ENCODE measurements at places on chromosomes 5 and 9.

GRCh38 chr5:38529955-38530646 lies 26.3 kb downstream of the LIFR start:
- DNase-seq, result no peak

DNA sequence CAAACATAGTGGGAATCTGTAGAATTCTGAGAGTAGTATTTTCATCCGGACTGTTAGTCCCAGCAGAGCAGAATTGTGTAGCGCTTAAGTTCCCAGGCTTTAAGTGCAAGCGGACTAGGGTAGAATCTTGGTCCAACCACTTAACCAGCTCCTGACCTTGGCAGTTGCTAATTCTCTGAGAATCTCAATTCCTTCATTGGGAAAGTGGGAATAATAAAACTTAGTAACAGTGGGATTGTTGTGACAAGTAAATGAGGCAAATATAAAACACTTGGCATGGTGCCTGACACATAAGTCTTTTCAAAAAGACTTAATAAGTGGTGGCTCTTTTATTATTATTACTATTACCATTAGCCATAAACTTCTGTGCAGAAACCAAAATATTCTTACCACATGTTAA lies 8.4 kb upstream of the SLC1A3 start:
- DNase-seq, result no peak

- peak; percentile 17 for DNase-seq
Observed at GRCh38 chr5:129511291-129511690, 51.2 kb downstream of the ADAMTS19 start.

- DNase-seq, result peak; percentile 24
Observed at GRCh38 chr9:121837113-121837961, 185.9 kb downstream of the DAB2IP start.

GRCh38 chr5:61766141-61766540 lies 434.1 kb downstream of the ZSWIM6 start:
- no peak for DNase-seq

GRCh38 chr9:108620767-108621166 lies 235.0 kb downstream of the ACTL7B start:
- DNase-seq, result peak; percentile 25

- peak; percentile 26 for DNase-seq
Observed at GRCh38 chr5:107997338-107997980, 326.7 kb upstream of the EFNA5 start.

- no peak for DNase-seq
Observed at GRCh38 chr5:154238776-154239481, 48.4 kb downstream of the GALNT10 start.

DNA sequence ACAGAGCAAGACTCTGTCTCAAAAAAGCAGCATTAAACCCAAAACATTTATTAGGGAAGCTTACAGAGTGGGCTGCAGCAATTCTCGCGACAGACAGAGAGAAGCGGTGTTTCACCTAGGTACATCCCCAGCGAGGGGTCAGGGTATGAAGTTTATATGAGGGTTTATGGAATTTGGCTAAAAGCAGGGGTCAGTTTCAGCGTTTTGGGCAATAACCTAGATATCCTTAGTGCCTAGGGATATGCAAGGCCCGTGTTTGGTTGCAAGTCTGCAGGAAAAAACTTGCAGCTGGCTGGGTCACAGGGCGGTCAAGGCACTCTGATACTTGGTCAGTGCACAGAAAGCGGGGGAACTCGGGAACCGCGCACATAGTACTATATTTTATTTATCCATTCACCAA lies 649 bp upstream of the GLE1 start:
- peak; percentile 25 for DNase-seq

- no peak for DNase-seq
Observed at GRCh38 chr9:33950371-33950770, 98.3 kb downstream of the UBAP2 start.

- DNase-seq, result no peak
Observed at GRCh38 chr5:76074487-76075065, 8.6 kb upstream of the SV2C start.

GRCh38 chr9:3040761-3041160 lies 196.9 kb upstream of the PUM3 start:
- no peak for DNase-seq

GRCh38 chr9:84277646-84278045 lies 62.9 kb downstream of the SLC28A3 start:
- DNase-seq, result peak; percentile 28

GRCh38 chr5:37668524-37669047 lies 171.3 kb downstream of the GDNF start:
- DNase-seq, result peak; percentile 98

- no peak for DNase-seq
Observed at GRCh38 chr5:28077291-28078240, 1039.2 kb upstream of the CDH9 start.

- DNase-seq, result peak; percentile 23
Observed at GRCh38 chr5:132655821-132656773, 1.9 kb upstream of the IL13 start.

DNA sequence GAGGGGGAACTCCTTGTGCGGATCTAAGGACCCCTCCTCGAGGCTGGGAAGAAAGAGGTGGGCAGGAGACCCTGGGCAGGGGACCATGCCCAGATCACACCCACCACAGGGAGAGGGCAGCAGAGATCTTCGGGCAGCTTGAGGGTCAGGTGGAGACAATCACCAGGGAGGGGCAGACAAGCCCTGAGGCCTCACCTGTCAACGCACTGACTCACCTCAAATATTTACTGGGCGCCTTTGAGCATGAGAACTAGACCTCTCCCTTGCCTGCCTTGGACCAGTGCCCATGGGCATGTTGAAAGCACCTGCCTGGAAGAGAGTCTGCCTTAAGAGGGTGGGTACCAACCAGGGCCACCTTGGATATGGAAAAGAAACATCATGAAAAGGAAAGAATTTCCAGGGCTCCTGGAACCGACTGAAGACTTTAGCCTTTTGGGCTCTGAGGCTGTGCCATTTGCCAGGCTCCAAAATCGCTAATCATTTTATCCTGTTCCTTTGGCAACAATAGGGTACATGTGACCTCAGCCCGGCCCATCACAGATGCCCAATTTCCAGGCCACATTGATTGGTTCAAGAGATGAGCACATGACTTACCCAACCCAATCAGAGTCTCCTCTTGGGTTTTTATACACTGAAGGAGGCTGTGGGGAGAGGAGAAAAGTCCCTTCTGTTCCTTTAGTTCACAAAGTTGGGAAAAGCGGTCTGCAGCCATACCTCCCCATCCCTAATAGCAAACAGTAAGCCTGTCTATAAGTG lies 10.4 kb upstream of the SPINK4 start:
- DNase-seq, result no peak

DNA sequence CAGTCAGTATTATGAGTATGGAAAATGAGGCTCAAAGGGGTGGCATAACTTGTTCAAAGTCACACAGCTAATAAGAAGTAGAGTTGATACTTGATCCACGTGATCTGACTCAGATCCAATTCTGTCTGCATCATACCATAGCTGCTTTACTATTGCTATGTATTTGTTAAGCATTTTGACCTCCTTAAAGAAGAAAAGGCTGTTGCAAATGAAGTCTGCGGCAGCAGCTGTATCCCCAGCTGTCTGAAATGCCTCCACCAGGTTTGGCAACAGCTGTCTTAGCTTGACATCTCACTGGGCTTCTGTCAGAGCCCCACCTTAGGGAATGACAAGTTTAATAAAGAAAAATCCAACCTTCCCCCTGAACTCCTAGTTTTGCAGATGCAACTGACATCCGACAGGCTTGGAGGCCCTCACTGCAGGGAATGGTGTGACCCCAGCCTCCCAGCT lies 75.6 kb upstream of the SLC44A1 start:
- peak; percentile 33 for DNase-seq

DNA sequence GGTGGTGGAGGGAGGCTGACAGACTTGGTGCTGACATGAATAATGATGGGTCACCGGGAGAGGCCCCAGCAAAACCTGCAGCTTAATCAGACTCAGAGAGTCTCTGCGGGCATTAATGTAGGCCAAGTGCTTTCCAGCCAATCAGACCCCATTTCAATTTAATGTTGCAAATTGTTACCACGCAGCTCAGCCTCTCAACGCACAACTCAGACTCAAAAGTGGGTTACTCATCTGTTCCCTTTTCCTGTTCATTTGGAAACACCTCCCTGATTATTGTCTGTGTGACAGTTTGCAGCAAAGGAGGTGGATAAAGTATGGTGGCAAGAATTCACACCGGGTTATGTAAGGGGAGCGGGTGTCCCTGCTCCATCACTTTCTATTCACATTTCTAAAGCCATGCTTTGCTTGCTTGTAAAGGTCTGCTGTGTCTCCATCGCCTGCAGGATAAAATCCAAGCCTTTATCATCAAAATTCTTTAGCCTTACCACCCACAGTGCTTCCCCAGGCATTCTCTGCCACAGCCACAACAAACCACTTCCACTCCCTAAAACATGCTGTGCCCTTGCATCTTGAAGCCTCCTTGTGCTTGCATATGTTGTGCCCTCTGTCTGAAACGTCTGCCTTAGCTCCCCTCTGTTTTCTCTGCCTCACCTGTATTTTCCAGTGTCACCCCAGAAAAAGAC lies 156.5 kb downstream of the ASTN2 start:
- no peak for DNase-seq

DNA sequence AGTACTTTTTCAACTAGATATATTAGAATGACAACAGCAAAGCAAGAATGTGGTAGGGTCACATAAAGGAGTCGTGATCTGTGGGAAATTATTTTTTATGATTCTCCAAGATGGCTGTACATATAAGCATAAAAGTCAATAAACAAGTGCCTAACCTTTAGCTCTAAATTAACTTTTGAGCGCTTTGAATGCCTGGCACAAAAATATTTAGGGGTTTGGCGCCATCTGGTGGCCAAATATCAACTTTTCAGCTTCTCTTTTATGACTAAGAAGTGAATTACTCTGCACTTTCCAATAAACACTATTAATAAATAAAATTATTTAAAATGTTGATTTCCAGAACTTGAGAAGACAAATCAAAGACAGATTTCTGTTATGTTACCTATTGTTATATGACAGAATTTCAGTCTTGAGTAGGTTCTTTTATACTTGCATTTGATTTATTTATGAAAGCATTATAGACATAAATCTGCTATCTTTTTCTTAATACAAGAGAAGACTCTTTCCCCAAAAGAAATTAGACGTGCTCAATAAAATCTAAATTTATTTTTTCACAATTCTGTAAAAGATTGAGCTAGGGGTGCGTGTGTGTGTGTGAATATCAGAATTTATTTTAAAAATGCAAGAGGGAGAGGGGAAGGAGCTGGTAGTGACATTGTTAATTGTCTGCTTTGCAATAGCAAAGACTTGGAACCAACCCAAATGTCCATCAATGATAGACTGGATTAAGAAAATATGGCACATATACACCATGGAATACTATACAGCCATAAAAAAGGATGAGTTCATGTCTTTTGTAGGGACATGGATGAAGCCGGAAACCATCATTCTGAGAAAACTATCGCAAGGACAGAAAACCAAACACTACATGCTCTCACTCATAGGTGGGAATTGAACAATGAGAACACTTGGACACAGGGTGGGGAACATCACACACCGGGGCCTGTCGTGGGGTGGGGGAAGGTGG lies 36.7 kb upstream of the ARRDC3 start:
- peak; percentile 67 for DNase-seq

- no peak for DNase-seq
Observed at GRCh38 chr9:106657926-106658325, 205.0 kb upstream of the ZNF462 start.

- DNase-seq, result no peak
Observed at GRCh38 chr5:142800776-142801494, 30.8 kb downstream of the ARHGAP26 start.

DNA sequence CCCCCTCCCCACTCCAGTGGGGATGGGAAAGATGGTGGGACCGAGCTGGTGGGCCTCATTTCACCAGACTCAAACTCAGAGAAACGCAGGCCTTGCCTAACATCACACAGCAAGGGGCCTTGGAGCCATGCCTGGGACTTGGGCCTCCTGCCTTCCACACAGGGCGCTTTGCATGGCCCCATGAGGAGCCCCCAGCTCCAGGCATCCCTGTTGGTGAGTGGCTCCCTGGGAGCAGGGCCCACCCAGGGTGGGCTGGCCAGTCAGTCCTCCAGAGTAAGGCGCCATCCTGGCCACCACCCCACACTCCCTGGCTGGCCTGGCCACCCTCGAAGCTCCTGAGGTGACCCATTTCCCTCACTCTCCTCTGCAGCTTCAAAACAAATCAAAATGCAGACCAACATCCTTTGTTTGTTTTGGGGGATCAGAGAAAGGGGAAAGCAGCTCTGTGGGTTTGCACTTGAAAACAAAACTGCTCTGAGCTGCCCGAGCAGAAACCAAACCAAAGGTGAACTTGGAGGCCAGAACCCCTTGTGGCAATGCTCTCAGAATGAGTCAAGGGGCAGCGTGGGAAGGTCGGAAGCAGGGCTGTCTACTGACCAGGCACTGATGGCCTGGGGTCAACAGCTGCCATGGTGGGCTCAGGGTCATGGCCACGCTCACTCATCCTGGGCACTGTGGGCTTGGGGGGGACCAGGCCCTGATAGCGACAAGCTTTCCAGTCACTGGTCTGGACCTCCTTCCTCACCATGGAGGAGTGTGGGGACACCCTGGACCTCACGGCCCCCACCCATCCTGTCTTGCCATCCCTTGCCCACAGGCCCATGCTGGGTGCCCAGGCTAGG lies 37.0 kb upstream of the VDAC1 start:
- peak; percentile 20 for DNase-seq

DNA sequence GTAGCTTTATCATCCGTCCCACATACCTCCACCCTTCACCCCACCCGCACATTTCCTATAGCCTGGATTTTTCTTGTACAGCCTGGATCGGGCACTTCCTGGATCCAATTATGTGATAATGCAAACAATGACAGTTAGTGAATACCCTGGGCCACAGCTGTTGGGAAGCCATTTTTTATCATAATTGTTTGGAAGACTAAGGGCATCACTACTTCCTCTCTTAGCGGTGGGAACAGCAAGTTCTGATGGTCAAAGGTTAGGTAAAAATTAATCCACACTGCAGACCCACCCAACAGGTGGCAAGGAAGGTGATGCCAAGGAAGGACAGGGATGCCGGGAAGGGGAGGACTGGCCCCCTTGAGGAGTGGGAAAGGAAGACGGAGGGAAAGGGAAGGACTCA lies 183.7 kb downstream of the SAXO1 start:
- DNase-seq, result no peak

DNA sequence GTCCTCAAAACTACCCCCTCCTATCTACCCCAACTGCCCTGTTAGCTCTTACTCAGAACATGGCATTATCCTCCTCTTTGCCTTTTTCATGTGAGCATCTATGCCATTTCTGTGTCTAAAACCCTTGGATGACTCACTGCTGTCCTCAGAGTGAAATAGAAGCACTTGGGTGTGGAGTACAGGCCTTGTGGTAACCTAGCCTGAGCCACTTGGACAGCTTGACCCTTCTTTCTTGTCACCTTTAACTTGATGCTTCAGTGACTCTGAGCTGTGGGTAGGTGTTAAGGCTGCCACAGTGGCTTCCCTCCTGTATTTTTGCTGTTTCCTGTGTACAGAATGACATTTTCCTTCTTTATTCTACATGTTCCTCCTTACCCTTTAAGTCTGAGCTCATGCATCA lies 391.4 kb downstream of the SH3GL2 start:
- peak; percentile 1 for DNase-seq

All from fibroblast of mammary gland (primary cell).